GM10248 (cell line): ENCODE measurements at places on chromosomes 4 and X.
A peak's percentile ranks its signal among the peaks of the same experiment; 100 is the strongest.

DNA sequence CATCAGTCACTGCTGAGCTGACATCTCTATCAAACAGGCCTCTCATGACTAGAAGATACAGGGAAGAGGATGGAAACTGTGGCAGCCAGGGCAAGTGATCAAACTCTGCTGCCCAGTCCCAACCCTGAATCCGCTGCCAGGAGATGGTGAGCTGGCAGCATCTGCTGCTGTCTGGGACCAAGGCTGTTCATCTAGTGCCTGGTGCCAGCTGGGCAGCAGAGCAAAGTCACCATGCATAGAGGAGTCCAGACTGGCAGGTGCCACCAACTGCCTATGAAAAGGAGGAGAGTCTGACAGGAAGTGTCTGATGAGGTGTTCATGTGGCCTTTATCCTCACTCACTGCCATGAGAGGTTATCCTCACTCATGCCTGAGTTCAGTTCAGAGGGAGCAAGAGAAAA is 518.9 kb downstream of the MID1IP1 start:
- no peak for DNase-seq

GRCh38 chrX:80765220-80765625 is 44.5 kb downstream of the BRWD3 start:
- DNase-seq: no peak

GRCh38 chr4:73711989-73712388 is 28.4 kb upstream of the CXCL8 start:
- DNase-seq: no peak

- peak; percentile 33 for DNase-seq
These were observed 48.1 kb upstream of the FAM9C start for GRCh38 chrX:13092455-13092941.

GRCh38 chrX:16993791-16994318 is 47.4 kb downstream of the REPS2 start:
- no peak for DNase-seq

GRCh38 chr4:14862891-14863290 is 139.4 kb upstream of the CPEB2 start:
- DNase-seq: peak; percentile 23

DNA sequence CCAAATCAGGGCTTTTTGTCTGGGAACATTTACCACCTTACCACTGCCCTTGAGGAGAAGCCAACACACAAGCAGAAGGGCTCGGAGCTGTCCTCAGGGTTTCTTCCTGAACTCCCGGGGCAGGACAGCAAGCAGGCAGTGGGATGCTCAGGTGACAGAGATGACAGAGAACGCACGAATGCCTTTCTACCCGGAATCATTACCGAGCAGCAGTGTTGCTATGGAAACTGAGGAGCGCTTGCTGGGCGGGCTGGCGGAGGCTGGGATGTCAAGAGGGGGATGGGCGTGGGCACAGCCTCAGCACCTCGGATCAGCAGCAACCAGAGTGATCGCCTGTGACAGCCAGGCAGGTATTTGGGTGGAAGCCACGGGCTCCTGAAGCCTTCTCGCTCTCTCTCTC is 17.8 kb downstream of the SSR4 start:
- DNase-seq: no peak

- DNase-seq: no peak
These were observed 29.3 kb upstream of the SCOC start for GRCh38 chr4:140344101-140344500.

DNA sequence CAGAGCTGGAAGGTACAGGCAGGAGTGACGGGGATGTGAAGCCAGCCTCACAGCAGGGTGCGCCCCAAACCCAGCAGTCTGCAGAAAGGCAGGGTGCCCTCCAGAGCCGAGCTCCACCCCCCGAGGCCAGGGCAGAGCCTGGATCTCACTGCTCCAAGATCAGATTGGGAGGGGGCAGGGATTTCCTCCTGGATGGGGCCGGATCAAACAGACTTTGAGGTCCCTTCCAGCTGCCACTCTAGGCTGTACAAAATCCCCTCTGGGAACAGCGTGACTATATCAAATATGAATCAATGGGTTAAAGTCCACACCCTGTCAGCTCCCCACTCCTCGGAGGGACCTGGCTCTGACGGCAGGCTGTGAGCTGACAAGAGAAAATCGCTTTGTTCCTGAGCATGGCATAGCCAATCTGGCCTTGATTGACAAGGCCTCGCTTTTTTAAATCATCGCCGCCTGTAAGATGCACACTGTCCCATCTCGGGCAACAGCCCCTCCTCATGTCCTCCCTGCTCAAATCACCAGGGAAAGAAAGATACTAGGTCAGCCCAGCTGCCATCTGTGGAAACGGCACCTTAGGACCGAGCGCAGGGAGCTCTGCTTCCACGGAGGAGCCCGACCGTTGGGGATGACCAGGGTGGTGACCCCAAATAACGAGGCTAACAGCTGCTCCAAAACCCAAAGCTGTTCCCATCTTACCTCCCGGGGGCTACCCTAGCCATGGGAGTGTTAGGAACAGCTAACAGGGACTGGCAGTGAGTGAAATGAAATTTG is 39.9 kb downstream of the PSAPL1 start:
- DNase-seq: no peak

DNA sequence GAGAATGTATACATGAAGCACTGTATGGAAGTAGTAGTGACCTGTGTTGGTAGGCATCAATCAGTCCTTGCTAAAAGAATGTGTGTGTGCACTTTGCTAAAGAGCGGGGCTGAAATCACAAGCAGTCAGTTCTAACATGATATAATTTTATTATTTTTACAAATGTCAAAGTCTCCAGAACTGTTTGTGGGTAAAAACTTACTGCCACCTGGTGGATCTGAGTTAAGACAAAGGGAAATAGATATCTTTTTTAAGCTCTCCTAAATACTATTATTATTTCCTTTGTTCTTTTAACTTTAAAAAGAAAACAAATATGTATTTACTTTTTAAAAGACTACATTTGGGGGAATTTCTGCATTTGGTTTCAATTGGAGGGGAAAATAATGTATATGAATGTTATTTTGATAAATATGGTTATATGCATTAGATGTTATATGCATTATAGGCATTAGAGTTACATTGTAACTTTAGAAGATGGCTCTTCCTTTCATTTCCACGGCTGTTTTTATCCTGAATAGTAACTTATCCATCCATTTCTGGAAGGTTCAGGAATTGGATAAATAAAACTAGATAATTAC is 7.8 kb upstream of the CLOCK start:
- peak; percentile 26 for DNase-seq

GRCh38 chrX:135275973-135276372 is 24.1 kb downstream of the ETDA start:
- DNase-seq: no peak

GRCh38 chrX:70360366-70360765 is 62.7 kb upstream of the GDPD2 start:
- DNase-seq: no peak

- DNase-seq: no peak
These were observed 203.0 kb upstream of the GEMIN8 start for GRCh38 chrX:14232688-14233087.

DNA sequence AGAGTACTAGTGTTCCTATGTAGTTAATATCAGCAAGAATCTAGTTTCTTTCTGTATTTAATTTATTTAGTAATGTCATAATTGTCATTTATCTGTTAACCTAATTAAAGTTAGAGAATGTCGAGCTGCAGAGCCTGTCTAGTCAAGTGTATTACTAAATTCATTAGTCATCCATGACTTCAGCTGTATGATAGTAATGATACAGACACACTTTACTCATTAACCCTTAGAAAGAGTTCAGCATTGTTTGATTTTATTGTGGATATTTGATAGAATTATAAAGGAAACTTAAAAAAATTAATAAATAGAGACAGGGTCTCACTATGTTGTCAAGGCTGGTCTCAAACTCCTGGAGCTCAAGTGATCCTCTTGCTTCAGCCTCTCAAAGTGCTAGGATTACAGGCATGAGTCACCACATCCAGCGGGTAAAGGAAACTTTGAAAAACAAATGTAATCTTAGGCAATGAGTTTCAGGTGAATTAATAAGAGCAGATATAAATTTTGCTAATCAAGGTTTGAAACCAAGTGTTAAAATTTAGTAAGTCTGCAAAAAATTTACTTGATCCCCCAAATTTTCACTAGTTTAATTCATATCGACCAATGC is 110.6 kb downstream of the ANK2 start:
- no peak for DNase-seq

DNA sequence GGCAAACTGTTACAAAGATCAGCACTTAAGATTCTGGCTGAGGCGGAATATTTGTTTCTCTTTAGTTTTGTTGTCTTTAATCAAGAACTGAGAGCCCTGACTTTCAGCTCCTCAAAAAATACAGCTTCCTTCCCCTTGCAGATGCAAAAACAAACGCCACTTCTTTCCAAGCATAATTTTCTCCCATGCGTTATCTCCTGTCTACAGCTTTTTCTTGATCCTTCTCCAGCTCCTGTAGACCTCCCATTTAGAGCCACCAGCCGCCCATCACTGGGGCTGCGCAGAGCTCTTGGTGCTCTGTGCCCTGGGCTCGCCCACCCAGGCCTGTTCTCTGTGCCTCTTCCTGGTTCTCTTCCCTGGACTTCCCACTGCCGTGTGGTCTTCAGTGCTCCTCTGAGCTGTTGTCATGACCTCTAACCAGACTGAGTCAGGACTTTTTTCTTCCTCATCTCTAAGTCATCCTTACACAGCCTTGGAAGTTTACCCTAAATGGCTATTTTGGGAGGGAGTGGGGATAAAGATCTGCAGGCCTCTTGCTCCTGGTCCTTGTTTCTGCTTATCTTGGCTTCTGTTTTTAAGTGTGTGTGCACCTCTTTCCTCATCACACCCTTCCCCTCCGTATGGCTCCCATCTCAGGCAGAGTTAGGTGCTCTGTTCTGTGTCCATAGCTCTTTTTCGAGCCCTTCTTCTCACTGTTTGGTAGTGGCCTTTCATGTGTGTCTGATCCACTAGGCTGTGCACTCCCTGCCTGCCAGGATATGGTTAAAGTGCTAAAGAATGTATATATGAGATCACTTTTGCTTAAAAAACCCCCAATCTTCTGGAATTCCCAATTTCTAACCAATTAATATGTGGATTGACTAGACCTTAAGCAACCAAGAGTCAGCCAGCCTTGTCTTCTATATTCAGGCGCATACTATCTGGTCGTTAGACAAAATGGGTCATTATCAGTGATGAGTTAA is 122.5 kb downstream of the PTTG2 start:
- DNase-seq: no peak

DNA sequence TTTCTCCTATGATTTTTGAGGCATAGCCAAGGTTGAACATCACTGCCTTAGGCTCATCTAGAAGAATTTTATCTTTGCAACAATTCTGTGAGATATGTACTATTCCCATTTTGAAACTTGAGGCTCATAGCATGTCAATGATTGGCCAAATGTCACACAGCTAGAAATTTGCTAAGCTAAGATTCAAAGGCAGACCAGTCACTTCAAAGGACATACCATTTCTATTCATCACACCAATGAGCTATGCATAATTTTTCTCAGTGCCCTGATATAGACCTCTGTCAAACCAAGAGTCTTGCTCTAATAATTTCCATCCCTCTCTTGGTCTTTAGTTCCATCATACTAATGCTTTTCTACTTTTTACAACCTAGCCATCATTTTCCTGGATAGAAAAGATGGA is 27.6 kb upstream of the SERTM2 start:
- no peak for DNase-seq

DNA sequence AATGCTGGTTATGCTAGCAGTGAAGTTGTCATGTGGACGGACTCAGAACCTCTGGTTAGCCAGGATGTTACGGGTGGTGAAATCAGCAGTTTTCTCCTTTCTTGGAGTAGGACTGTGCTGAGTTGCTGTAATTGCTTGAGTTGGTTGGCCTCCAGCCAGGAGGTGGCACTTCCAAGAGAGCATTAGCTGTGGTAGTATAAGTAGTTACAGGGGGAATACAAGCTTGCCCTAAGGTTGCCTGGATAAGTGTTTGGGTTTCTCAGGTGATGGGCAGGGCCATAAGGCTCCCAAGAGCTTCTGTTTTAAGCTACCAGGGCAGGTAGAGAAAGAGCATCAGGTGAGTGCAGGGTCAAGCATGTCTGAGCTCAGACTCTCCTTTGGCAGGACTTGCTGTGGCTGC is 103.0 kb downstream of the ZNF518B start:
- DNase-seq: no peak
